CD4-positive, alpha-beta T cell treated with Interleukin-1 beta for 1 hour (primary cell): ENCODE measurements at places on chromosomes 7 and 10.

DNA sequence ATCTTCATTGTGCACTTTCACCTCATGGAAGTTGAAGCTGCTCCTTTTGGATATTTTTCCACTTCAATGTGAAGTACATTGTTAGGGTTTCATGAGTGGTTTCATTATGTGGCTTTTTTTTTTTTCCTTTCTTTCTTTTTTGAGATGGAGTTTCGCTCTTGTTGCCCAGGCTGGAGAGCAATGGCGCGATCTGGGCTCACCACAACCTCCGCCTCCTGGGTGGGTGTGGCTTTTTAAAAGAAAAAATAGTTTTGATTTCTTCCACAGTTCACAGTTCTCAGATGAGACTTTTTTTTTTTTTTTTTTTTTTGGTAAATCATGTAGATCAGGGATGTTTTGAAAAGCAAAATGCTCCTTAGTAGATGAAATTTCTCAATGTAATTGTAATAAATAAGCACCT lies 652.3 kb upstream of the ANKRD30A start:
- no peak for DNase-seq

DNA sequence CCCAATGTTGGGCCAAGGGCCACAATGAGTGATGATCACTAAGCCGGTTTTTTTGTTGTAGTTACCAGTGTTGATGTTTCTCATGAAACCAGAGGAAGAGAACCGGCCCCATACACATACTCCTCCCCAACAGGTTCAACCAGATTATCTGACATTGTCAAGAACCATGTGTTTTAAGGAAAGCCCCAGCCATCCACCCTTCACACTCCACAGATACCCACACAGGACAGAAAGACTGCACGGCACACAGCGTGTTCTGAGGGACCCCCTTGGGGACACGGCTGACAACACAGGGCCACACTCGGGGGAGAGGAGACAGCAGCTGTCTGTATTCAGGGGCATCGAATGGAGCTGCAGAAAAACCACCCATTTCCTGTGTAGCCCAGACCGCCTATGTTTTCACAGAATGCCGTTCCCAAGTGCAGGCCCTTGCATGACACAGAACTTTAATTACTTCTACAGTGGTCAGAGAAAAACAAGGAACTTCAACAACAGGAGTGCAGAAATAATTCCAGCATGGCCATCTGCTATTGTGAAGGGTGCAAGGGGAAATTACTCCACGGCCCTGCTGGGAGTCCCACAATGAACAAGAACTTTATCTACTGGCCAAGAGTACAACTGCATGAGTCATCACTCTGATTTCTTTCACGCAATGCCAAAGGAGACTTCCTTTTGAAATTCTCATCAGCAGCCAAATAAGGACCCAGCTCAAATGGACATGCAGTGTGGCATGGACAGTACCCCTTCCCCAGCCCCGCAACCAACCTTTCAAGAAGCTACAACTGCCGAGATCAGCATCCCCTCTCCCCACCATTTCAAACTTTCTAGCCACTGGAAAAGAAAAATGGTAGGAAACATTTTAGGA lies 2.3 kb downstream of the KLF6 start:
- DNase-seq: peak; percentile 83

- DNase-seq: peak; percentile 89
Observed at GRCh38 chr10:133520193-133520738, 6.9 kb upstream of the CYP2E1 start.

GRCh38 chr10:123559823-123560092 lies 106.4 kb upstream of the GPR26 start:
- DNase-seq: no peak

GRCh38 chr10:111993321-111993720 lies 190.2 kb downstream of the GPAM start:
- DNase-seq: no peak

DNA sequence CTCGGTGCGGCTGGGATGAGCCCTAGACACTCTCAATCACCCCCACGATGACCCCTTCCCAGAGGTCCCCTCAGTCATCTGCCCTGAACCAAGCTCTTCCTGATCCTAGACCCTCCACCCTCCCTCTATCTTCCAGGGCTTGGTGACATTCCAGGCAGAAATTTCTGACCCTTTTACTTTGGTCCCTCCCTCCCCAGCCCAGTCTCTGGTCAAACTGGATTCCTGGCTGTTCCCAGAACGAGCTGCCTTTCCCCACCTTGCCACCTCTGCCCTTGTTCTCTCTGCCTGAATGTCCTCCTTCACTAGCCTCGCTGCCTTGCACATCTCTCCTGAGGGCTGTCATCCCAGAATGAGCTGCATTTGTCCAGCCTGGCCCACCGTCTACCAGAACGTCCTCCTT lies 1.3 kb upstream of the CLDN4 start:
- no peak for DNase-seq

DNA sequence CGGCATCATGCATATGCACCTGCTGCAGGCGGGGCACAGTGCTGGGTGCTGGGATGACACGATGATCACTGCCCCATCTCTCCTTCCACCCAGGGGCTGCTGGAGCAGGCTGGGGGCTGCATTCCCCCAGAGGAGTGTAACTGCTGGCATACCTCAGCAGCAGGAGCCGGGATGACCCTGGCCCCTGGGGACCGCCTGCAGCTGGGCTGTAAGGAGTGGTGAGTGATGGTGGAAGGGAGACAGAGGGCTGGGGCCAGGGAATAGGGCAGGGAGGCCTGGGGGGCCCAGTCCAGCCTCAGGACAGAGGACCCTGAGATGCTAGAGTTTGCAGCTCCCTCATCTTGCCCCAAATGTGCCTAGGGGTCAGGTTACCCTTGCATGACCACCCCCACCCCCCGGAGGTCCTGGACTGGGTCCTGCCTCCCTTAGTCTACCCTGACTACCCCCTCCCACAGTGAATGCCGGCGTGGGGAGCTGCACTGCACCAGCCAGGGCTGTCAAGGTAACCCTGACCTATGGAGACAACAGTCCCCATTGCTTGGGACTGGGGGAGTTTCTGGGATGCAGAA lies 14.5 kb upstream of the ZNF862 start:
- no peak for DNase-seq

DNA sequence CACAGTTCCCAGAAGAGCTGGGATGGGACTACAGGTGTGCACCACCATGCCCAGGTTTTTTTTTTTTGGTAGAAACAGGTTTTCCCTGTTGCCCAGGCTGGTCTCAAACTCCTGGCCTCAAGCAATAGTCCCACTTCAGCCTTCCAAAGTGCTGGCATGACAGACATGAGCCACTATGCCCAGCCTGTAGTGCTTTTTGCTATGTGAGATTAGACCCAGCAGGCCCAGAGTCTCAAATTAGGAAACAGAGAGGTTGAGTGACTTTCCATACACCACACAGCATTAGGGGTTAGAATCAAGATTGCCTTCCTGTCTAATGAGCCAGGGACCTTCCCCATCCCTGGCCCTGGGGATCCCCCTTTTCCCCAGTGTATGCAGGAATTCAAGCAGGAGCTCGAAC lies 90.8 kb upstream of the KCTD7 start:
- no peak for DNase-seq

- DNase-seq: peak; percentile 25
Observed at GRCh38 chr7:151631570-151631952, 111.9 kb upstream of the RHEB start.

- DNase-seq: no peak
Observed at GRCh38 chr7:56078196-56078595, 14.1 kb downstream of the SUMF2 start.

DNA sequence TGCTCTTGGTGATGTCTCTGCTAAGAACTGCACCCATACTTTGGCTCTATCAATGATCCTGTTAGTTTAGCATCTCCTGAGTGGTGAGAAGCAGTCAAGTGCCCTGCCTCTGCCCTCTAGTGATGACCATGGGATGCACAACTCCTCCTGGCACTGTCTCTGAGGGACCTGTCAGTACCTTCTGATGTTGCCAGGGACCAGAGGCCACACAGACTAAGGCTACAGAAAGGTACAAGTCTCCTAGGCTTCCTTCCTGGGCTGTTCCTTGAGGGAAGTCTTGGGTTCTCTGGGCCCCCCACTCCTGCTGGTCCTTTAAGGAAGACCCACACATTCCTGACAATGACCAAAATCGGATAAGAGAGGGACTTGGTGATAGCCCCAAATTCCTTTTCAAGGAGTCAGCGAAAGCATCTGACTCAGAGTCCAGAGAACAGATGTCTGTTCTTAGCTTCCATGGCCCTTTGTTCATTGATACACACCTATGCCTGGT lies 15.3 kb downstream of the NKX2-3 start:
- DNase-seq: no peak

DNA sequence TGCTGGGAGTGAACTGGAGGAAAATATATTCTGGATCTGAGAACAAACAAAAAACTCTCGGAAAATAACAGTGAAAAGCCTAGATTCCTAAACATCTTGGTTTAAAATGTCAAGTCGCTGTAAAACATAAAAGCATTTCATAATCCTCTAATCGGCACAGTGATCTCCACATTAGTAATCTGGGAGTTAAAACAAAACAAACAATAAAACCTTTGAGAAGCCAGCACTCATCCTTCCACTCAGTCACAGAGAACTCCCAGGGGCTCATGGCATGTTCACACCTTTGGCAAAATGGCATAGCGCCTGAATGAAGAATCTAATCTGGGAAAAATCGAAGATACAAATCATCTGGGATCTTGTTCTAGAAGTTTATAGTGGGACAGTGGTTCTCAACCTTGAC lies 24.1 kb upstream of the HPS1 start:
- DNase-seq: no peak

DNA sequence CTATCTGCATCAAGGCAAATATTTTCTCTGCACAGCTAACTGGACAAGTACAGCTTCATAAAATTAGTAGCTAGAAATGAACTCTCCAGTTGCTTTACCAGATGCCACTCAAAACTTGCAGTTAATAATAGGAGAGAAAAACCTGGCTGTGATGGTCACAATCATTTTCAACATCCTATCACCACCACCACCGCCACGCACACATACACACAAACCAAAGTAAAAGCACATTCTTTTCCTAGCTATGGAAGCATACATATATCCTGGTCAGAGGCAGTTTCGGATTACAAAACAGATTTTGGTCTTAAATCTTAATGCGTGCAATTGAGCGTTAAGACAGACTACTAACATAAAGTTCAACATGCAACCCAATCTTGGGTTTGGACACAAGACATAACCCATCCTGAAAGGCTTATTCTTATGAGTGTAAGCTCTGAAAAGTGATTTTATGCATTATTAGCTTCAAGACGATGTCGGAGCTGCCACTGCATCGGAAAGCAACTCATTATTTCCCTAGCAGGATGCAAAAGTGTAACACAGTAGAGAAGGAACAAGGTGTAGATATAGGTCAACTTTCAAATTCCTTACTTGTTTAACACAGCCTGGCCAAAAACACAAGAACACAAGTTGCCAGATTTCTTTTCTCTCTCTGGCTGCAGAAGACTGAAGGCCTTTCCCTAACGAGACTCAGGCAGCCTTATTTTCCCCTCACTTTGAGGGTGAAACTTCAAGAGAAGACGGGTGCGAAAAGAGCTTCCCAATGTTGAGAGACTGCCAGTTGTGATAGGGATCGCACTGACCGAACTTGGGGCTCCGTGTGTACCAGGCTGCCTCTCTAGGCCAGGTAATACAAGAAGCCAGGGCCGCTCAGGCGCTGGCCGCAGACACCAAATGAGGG lies 1.2 kb downstream of the CACUL1 start:
- no peak for DNase-seq

GRCh38 chr7:70660154-70660818 lies 471.7 kb upstream of the GALNT17 start:
- DNase-seq: peak; percentile 70

- DNase-seq: no peak
Observed at GRCh38 chr10:71923138-71923692, 41.0 kb upstream of the CHST3 start.

DNA sequence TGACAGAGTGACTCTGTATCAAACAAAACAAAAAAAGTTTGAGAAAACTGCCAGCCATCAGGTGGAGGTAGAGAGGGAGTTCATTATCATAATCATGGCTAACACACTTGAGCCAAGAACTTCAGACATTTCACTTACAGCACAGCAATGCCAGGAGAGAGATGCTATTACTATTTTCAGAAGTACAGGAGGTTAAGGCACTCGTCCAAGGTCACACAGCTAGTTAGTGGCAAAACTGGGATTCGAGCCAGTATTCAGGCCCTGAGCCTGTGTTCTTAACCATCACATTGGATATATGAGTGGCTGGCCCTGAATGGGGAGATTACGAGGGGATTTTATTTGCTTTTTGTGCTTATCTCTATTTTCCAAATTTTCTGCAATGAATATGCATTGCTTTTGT lies 24.8 kb upstream of the UNC5B start:
- no peak for DNase-seq

- no peak for DNase-seq
Observed at GRCh38 chr7:109282726-109283125, 713.1 kb downstream of the DNAJB9 start.

GRCh38 chr7:76332078-76332477 lies 26.7 kb downstream of the YWHAG start:
- DNase-seq: no peak

GRCh38 chr7:139092090-139092796 lies 17.3 kb downstream of the ZC3HAV1 start:
- no peak for DNase-seq

DNA sequence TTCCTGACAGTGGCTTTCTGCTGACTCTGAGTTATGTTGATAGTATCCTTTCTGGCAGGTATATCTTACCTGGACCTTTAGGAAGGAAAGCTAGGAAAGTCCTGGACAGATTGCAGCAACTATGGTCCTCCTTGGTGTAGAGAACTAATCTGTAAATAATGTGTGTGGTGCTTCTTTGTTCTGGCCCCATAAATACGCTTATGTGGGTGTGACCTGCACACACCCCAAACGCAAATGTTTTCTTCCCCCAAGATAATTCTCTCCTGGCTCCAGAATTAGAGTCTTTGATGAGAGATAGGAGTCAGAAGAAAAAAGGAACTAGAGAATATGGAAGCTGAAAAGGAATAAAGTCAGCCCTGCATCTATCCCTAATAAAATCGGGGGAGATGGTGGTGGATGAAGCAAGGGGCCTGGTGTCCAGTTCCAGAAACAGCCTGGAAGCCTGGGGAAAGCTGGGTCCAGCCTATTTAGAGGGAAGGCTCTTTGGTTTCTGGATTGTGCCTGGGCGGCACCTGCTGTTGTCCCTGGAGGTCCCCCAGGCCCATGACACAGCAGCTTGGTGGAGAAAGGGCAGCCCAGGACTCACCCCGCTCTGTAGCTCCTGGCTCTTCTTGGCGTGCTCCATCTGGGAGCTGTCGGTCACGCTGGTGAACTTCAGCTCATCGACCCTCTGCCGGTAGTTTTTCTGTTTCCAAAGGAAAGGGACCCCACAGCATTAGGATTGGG lies 38.2 kb downstream of the NRAP start:
- no peak for DNase-seq

GRCh38 chr10:60093317-60093716 lies 187.0 kb upstream of the CCDC6 start:
- DNase-seq: no peak

GRCh38 chr7:68542831-68543230 lies 1055.4 kb upstream of the AUTS2 start:
- no peak for DNase-seq
